ENCODE measurements at places on chromosomes 7 and 10.

DNA sequence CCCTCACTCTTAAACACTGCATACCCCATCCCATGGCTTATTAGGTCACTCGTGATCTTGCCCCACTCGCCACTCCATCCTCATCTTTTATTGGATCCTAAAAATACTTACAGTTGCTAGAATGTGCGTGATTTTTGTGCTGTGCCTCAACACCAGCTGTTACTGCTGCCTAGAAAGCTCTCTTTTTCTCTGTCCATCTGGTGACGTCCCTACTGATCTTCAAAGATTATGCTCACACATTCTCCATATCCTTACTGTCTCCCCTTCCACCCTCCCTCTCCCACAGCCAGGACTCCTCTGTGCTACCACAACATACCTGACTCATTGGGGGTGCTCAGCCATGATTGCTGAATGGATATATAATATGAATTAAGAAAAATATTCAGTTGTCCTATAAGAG lies 42.0 kb downstream of the CDK6 start:
- DNase-seq, result no peak

GRCh38 chr7:102412548-102412947 lies 16.4 kb downstream of the PRKRIP1 start:
- peak; percentile 48 for DNase-seq

- DNase-seq, result no peak
Observed at GRCh38 chr10:6008497-6009142, 31.3 kb upstream of the IL15RA start.

- DNase-seq, result no peak
Observed at GRCh38 chr10:12501841-12502525, 152.6 kb downstream of the CAMK1D start.

GRCh38 chr7:5472432-5473315 lies 49.0 kb upstream of the TNRC18 start:
- no peak for DNase-seq

DNA sequence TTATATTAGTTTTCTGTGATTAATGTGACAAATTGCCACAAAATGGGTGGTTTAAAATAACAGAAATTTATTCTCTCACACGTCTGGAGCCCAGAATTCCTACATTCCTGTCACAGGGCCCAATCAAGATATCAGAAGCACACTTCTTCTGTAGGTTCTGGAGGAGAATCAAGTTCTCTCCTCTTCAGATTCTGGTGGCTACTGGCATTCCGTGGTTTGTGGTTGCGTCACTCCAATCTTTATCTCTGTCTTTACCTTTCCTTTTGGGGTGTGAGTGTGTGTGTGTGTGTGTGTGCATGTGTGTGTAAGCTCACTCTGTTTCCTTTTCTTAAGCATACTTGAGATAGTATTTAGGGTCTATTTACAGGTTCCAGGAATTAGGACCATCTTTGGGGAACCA lies 115.5 kb upstream of the DKK1 start:
- DNase-seq, result no peak

- DNase-seq, result no peak
Observed at GRCh38 chr7:137975768-137976167, 26.1 kb downstream of the CREB3L2 start.

DNA sequence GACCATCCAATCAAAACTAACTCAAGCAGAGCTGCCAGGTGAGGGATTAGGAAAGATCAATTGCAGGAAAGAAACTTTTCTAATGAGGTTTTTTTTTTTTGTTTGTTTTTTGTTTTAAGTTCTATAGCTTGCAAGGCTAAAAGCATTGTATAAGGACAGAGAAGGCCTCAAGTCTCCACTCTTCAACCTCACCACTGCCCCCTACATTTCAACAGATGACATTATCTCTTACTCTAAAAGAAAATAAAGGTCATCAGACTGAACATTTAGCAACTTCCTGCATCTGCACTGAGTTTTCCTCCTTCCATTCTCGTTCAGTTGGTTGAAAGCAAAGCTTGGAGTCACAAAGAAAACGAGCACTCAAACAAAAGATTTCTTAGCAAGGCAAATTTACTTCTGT lies 45.2 kb upstream of the EXOC4 start:
- DNase-seq, result no peak

DNA sequence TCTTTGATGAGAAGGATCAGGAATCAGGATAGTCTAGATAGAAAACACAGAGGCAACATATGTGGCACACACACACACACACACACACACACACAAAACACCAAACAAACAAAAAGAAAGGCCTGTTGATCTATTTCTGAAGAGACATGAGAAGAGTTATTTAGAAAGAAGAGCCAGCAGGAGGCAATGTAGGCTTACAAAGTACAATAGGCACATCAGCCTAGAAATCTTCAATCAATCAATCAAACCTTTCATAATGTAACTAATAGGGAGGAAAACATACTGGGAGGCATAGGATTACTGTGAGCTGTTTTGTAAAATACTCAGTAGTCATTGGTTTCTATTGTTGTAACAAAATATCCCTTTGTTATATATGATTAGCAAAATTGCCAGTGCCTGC lies 47.3 kb upstream of the TES start:
- DNase-seq, result no peak

DNA sequence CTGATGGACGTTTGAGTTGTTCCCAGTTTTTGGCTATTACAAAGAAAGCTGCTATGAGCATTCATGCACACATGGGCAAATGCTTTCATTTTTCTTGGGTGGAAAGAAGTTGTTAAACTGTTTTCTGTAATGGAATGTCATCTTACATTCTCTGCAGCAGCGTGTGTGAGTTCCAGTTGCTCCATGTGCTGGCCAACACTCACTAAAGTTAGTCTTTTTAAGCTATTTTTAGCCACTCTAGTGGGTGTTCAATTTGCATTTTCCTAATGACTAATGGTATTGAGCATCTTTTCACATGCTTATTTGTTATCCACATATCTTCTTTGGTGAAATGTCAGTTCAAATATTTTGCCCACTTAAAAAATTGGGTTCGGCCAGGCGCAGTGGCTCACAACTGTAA lies 82.8 kb upstream of the COL13A1 start:
- DNase-seq, result no peak

GRCh38 chr7:8151161-8151725 lies 110.7 kb downstream of the ICA1 start:
- DNase-seq, result no peak

DNA sequence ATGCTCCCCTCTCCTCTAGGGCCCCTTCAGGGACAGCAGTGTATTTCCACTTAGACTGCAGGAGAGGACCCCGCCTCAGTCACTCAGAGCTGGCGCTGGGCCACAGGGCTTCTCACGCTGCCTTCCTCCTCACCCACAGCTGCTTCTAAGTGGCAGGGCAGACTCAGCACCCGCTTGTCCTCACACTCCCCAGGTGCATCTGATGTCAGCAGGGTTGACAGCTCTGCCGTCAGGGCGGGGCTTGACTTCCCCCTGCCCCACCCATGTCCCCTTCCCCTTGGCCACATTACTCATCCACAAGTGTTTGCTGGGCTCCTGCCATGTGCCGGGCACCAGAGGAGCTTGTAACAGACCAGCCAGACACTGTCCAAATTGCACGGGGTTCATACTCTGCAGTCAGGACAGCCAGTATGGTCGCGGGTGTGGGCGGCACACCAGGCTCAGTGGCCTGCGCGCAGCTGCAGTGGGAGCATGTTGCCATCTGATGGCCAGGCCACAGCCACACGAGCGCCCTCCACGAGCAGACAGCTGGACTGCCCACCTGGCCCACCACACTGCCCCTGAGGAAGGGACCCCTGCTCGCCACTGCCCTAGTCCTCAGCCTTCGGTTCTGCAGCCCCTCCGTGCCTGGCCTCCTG lies 29.3 kb upstream of the TTYH3 start:
- no peak for DNase-seq

DNA sequence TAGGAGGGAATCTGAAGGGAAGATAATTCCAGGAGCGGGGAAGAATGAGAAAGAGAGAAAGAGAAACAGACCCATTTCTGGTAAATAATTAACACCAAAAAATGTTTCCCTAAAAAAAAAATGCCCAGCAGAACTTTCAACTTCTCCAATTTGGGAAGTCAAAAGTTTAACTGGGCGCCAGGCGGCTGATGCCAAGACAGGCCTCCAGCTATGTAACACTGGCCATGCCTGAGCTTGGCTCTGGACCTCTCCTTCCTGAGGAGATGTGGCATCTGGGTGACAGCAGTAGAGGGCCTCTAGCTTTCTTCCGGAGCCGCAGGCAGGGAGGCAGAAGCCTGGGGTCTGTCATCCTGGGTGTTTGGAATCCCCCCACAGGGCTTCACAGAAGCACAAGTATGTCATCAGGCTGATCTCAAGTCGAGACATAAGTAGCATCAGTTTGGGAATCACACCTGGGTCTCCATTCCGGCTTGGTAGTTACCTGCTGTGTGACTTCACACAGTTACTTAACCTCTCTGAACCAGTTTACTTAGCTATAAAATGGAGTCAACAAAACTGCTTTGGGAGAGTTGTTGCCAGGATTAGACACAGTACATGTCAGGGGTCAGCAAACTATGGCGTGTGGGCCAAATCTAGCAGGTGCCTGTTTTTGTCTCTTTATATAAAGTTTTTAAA lies 50.5 kb upstream of the TCF7L2 start:
- DNase-seq, result no peak

DNA sequence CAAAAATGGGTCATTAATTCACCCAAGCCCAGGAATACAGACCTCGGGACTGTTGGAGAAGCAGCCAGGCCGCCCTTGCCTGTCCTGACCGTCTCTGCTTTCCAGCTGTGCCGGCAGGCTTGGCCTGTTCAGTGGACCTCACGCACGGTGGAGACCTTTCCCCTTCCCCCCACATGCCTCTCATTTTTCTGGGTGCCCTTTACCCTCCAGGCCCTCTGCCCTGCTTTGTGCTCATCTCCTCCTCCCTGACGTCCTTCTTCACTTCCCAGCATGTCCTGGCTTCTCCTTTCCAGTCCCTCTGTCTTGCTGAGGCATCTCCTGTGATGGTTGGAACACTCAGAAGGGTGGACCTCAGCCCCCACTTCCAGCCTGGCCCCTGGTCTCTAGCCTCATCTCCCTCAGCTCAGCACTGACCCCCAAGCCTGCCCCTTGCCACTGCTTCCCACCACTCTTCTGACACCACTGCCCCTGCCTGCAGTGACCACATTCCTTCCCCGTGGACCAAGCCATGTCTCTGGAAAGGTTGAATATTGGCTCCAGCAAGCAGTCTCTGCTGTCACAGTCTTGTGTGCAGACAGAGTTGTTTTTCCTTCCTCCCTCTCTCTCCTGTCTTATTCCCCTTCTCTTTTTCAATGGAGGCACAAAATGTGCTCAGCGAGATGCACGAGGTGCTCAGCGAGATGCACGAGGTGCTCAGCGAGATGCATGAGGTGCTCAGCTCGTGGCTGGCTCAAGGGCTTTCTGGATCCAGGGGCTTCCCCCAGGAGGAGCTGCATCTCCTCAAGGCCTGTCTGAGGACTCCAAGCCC lies 14.9 kb downstream of the BAG3 start:
- no peak for DNase-seq

GRCh38 chr10:117320050-117320665 lies 55.1 kb downstream of the PDZD8 start:
- DNase-seq, result no peak
